ENCODE measurements at places on chromosomes 12 and 14.

DNA sequence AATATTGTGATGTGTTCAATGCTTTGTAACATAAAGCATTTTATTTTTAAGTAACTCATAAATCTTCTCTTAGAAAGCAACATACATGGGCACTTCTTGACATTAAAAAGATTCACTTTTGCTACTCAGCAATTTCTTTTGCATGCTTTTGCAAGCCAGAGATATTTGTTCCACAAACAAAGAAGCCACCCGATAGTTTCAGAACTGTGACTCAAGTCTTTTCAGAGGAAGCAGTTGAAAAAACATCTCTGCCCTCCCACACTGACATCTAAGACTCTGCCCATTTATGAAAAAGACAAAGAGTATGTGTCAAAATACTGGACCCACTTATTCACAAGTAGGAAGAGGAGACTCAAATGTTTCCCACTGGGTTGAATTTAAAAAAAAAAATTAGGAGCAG, 7.5 kb downstream of the APPL2 start:
- no peak for DNase-seq

GRCh38 chr12:109458771-109459208, 18.3 kb downstream of the KCTD10 start:
- no peak for DNase-seq

GRCh38 chr12:65529771-65530435, 251.4 kb downstream of the MSRB3 start:
- DNase-seq: no peak

DNA sequence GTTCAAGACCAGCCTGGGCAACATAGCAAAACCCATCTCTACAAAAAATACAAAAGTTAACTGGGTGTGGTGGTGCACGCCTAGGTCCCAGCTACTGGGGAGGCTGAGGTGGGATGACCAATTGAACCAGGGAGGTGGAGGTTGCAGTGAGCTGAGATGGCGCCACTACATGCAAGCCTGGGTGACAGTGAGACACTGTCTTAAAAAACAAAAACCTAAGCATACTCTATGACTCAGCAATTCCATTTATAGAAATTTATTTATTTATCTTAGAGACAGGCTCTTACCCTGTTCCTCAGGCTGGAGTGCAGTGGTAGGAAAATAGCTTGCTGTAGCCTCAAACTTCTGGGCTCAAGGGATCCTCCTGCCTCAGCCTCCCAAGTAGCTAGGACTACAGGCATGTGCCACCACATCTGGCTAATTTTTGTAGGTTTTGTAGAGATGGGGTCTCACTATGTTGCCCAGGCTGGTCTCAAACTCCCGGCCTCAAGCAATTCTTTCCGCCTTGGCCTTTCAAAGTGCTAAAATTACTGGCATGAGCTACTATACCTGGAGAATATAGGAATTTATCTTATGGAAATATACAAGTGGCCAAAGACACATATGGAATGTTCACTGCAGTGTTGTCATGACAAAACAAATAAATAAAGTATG, 43.3 kb downstream of the NCKAP5L start:
- DNase-seq: no peak

DNA sequence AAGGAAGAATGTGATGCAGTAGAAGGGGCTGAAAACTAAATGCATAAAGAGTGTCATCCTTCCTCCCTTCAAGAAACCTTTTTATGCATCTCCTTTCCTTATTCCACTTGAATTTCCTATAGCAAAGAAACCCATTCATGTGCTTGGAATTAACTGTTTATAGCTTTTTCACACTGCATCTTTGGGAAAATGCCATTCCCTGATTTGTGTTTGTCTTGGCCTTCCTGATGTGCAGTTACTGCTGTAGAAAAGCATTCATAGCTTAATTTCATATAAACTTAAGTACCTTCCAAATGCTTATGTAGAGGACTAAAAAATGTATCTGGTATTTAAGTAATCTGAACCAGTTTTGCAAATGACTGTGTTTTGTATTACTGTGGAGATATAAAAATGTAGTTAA, 61.8 kb downstream of the SDR9C7 start:
- DNase-seq: no peak

- no peak for DNase-seq
Observed at GRCh38 chr14:61472011-61472672, 150.8 kb downstream of the PRKCH start.

- DNase-seq: no peak
Observed at GRCh38 chr14:92687681-92688433, 60.6 kb downstream of the LGMN start.

DNA sequence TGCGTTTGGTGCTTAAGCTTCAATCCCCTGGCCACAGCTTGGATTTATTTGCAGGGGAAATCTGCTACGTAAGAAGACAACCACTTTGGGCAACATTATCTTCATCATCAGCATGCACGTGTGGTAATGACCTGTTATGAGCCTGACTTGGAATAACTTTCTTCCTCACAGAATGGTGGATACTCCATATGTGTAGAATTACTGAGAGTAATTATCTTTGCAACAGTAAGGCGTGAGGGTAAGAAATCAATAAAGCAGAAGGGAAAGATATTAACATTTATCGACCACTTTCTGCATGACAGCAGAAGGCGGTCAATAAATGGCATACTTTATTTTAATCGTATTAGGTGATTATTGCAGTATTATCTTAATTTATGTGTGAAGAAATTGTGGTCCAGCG, 152.7 kb downstream of the RGS6 start:
- no peak for DNase-seq

DNA sequence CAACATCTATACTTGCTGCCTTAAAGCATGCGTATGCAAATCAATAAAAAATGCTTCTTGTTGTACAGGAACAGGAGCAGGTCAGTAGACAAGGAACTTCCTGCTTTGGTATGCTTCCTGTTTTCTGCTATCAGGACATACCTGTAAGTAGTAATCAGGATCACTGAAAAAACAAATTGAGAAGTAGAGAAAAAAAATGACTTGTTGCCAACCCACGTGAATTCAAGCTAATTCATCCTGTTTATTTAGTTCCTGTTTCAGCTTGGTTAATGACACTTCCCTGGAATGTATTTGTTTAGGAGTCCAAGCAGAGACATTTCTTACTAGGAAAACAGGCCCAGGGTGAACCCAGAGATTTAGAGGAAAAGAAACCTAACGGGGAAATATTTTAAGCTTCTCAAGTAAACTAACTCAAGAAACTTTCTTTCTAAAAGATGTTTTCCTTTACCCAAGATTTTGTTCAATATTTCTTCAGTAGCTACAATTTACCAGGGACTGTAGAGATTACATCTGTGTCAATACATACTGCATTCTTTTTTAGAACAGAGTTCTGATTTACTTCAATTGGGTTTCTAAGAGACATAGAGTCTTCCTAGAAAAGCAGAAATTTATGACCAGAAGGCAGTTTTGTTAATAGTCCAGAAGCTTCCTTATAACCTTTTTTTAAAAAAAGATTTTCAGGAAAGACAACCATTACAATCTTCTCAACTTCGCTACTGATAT, 124.2 kb downstream of the PAWR start:
- DNase-seq: no peak

DNA sequence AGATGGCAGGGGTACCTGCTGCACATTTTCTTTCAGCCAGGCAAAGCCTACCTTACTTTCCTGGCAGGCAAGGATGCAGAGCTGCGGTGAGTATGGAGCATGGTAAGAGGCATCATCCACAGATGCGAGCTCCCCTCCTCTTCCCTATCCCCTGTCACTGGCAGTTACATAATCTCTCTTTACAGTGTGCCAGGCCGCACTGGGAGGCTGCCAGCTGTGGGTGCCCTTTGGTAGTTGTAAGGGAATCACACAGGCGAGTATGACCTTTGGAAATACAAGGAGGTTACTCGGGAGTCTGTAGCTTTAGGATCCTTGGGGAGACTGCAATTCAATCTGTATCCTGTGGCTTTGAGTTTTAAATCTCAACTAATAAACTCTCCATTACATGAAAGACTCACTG, 132.5 kb downstream of the KTN1 start:
- DNase-seq: no peak

DNA sequence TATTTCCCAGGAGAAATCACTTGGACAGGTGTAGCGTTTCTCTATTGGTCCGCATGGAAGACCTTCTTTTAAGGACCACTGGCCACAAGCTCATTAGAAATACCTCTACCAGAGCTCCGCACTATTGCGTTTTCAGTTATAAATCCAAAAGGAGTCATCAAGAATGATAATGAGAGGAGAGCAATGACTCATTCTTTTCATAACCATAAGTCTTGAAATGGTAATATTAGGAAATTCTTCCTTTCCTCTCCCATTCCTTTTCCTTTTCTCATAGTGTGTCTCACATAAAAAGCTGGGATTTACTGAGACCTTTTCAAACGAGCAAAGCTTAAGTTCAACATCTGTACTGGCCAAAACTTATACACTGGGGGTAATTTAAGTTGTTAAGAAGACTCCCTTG, 215.7 kb downstream of the CPNE8 start:
- DNase-seq: no peak

- no peak for DNase-seq
Observed at GRCh38 chr14:105163040-105163742, 5.4 kb downstream of the JAG2 start.

- no peak for DNase-seq
Observed at GRCh38 chr12:65756267-65756666, 68.0 kb upstream of the HMGA2 start.

Measured in activated naive CD8-positive, alpha-beta T cell treated with anti-CD3 and anti-CD28 coated beads, Interleukin-2, amount 50 U/mL, for 24 hours (primary cell).